ENCODE measurements at places on chromosomes 7 and 10.

DNA sequence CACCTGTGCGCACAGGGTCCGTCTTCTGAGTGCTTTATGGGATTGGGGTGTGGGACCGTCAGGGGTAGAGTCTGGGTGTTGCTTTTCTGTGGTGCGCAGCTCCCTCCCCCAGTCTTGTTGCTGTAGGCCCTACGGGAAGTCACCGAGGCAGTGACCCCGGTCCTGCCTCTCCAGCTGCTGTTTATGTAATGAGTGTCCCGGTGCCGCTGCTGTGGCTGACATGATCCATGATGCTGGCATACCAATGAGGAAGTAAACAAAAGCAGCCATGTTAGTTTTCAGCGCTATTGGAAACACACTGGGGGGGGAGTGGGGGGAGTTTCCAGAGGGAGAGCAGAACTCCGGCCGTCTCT lies 1.1 kb downstream of the TRIM8 start:
- DNase-seq = peak; percentile 41

DNA sequence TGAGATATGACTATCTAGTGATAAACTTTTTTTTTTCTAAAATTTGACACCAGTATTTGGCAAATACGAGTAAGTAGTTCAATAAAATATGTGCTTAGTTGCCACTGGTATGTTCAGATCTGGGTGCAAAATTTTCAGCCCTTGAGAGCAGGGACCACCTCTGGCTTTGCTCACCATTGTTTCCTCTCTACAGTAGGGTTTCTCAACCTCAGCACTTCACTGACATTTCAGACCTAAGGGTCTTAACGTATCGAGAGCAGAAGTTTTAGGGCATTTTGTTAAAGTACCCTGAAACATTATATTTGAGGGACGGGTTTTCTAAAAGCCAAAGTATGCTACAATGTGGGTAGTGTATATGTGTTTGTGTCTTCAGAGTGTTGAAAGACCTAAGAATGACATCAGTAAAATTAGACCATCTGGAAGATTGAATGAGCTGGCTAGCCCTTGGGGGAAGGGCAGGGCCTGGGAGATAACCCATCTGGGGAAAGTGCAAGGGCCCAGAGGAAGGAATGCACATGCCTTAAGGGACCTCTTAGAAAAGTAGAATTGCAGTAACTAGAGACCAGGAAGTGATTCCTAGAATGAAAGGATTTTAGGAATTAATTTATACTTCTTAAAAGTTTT lies 11.8 kb downstream of the BZW2 start:
- DNase-seq = peak; percentile 58

DNA sequence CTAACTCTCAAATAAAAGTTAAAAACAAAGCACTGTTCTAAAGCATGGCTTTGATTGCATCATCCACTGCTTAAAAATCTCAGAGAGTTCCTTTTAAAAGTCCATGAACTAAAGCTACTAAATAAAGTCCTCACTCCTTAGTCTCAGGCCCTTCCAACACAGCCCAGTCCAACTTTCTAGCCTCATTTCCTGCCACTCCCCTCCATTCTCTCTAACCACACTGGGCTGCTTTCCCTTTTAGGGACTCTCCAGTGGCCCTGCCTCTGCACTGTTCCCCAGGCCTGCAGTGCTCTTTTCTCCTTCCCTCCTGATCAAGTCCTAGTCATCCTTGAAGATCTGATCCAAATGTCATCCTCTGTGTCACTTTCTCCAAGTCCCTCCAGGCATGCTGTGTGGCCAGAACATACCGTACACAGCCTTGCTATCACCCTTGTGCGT lies 56.9 kb upstream of the PPP1R3C start:
- DNase-seq = no peak

DNA sequence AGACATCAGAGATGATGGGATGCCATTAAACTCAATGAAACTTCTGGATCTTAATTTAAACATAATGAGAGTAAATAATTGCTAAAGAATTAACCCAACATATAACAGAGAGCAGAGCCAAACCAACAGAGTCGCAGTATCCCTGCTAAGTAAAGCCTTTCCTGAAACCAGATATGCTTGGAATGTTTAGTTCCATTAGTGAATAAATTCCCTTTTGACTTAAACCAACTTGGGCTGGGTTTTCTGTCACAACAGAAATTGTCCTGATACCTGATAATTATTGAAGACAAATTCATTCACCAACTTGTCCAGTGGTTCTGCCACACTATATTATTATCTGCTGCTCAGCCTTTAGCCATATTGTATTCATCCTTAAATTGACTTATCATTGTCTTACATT lies 286.7 kb downstream of the FZD1 start:
- DNase-seq = no peak

DNA sequence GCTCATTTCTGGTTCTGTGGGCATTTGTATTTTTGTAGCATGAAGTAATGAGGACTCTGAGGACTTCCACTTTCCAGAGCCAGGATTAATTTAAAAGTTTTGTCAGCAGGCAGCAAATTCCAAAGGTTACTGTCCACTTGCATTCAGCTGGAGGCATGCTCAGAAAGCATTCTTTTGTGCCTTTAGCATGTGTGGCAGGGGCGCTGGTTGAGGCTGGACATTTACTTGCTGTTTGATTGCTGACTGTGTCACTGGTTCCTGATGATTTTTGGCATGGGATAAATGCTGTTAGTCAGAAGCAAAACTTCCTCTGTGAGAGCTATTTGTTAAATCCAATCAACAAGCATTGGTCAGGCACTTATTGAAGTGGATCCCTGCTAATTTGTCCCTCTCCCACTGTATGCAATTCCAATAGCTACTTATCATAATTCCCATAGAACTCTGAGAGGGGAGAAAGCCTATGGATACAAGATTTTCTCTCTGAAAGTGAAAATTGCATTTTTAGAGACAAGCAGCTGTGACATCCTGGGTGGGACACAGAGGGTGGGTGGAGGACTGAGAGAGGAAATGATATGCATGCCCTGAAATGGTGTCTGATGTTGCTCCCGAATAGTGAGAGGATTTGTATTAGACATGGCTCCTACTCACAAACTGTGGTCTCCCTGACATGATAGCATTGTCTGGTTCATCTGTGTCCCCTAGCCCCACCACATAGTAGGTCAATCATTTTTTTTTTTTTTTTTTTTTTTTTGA lies 161.2 kb upstream of the WDR11 start:
- DNase-seq = no peak

- DNase-seq = no peak
These were observed 178.5 kb downstream of the KCNMA1 start for GRCh38 chr10:77458986-77459590.

DNA sequence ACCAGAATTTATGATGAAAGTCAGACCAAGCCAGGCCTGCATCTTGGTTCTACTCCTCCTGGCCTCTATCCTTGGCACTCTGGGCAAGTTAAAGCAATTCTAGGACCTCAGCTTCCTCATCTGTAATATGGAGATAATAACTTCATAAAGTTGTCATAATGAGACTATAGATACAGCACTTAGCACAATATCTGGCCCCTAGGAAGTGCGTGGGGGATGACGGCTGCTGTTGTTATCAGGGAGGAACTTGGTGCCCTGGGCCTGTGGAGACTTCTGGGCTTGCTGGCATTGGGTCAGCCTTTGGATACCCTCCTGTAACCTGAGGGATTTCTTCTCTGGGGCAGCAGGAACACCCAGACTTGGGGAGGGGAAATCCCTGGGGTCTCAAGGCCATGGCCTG lies 27.6 kb downstream of the PFKFB3 start:
- DNase-seq = no peak

DNA sequence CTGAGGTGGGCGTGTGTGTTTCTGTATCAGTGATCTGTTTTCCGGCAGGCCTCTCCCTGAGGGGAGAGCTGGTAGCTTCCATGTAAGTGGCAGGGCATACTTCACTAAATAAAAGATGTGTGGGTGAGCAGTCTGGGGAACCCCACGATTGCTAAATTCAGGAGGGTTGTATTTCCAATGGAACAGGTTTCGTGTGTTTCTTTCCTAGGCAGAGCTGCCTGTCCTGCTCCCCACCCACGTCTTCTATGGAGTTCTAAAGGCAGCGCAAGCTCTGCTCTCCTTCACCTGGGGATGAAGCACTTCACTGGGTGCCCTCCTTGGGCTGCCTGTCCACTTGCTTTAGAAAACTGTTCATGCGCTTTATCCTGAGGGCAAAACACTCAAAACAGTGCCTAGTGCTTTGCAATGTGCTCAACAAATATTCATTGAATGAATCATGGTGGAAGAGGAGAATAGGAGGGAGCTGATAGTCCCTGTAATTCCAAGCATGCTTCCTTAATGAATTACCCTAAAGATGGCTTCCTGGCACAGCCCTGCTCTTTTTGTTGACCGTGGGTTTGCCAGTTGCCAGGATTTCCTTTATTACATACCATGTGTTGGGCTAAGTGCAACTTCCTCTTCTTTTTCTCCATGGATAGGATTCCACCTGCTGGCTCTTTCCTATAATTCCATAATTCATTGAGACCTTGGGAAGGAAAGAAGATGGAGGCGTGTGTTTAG lies 50.6 kb upstream of the SRPK2 start:
- DNase-seq = no peak

GRCh38 chr7:69677881-69678493 lies 79.7 kb downstream of the AUTS2 start:
- DNase-seq = no peak

GRCh38 chr10:60230892-60231291 lies 158.8 kb downstream of the ANK3 start:
- DNase-seq = no peak

- no peak for DNase-seq
These were observed 103.9 kb upstream of the THSD7A start for GRCh38 chr7:11935905-11936304.

- DNase-seq = no peak
These were observed 4.7 kb upstream of the NRBF2 start for GRCh38 chr10:63128443-63128842.

GRCh38 chr10:6600224-6600987 lies 20.3 kb upstream of the PRKCQ start:
- no peak for DNase-seq

DNA sequence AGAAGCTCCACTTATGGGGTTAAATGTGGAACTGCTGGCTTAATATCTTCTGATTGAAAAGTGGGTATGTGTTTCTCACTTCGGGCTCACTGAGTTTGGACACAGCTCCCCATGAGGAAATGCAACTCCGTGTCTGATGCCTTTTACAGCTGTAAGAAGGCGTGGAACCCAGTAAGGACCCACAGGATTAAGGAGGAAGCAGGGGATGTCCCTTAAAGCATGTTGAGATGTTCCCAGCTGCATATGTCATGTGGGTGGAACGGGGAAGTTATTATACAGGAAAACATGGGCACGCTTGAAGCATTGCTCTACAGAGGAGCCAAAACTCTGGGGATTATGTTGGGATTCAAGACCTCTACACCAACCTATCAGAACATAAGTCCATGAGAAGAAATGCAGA lies 224.4 kb downstream of the NEBL start:
- DNase-seq = no peak

DNA sequence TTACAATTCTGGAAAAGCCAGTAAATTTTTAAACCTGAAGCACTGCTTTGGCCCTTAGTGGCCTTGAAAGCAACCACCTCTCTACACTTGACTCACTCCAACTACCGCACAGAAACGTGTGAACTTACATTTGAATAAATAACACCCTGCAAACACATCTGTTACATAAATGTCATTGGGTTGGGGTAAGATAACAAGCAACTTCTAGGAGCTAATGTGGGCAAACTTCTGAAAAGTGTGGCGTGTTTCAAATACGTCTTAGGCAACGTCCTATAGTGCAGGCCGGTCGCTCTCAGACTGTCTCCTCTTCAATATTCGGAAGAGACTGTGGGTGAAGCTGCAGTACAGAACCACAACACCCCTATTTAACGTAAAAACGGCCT lies 474 bp downstream of the ORC5 start:
- peak; percentile 43 for DNase-seq

DNA sequence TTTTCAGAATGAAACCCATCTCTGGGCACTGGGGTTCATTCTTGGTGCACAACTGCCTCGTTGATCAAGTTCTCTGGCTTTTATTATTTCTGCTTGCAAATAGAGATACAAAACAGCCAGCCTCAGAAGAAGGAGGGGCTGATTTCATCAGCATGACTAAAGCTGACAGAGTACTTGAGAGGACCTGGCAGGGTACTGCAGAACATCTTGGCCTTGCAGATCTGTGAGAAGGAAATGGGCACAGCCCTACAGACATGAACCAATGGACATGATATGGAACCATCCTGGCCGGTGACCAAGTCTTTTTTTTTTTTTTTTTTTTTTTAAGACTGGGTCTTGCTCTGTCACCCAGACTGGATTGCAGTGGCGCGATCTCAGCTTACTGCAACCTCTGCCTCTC lies 240.6 kb downstream of the VTI1A start:
- DNase-seq = no peak

- no peak for DNase-seq
These were observed 4.9 kb downstream of the DLX5 start for GRCh38 chr7:97019710-97020225.

DNA sequence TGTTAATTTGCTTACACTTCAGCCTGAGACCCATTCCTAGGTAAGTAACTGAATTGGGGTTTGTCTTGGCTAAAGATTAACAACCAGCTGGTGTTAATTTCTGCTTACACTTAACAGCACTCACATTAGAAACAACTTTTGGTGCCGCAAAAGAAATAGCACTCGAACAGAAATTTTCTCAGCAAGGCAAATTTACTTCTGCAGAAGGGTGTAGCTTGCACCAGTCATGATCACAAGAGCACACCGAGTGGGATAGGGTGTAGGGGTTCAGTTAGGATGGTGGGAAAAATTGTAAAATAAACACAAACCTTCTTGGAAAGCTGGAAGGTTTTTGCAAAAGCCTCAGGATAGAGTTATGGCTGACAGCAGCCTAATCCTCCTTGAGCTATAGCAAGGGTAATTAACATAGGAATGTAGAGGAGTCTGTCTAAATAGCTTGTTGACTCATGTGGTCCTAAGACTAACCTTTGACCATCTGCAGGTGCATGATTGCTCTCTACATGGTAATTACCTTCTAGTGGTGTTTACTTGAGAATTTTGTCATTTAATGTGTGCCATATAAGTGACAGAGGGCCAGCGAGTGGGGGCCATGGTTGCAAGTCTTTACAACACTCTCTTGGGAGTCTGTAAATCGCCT lies 67.8 kb upstream of the CDK13 start:
- no peak for DNase-seq

DNA sequence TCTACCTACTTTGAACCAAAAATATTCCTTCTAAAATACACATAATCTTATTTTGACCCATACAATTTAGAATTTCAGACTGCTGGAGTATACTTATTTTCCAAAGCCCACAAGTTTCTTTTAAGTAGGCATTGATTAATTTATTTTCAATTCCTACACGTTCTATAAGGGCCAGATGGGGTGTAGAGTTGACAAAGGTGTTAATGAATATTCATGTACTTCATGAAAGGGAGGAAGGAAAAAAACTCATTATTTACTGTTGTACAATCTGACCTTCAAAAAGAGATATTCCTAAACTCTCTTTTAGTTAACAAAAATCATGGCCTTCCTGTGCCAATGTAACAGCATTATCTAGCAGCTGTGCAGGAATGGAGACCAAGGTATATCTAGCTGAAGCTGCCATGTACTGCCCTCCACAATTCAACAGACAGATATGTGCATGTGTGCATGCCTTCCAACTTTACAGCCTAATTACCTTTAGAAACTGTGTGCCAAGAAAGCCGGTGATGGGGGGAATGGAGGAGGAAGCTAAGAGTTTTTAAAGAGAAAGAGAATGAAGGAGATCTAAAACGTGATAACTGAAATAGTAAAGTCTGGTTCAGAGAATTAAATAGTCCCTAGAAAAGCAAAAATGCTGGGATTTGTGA lies 108.9 kb downstream of the UPF2 start:
- DNase-seq = no peak

GRCh38 chr7:2631946-2632732 lies at the start of gene TTYH3:
TTYH3 (plus strand) TSS chr7:2631986; CDS start chr7:2632156, 170 bp downstream.
- DNase-seq = no peak
